NCI-H2107 (cell line): ENCODE measurements at places on chromosomes 11 and 22.

DNA sequence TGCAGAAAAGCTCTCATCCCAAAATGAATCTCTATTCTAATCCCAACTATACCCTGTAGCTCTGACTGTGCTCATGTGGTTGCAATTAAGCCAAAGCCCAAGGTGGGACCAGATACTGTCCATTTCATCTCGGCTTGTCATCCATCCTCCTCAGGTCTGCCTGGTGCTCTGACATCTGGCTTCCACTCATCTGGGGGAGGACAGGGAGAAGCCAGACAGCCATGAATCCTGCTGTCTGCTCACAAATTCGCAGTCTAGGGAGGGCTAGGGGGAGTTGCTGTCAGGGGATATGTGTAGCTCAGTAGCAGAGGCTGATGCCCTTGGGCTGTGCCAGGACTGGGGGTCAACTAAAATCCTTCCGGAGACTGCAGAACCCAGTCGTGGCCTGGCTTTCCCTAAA, 167.1 kb downstream of the ETS1 start:
- DNase-seq, result no peak

DNA sequence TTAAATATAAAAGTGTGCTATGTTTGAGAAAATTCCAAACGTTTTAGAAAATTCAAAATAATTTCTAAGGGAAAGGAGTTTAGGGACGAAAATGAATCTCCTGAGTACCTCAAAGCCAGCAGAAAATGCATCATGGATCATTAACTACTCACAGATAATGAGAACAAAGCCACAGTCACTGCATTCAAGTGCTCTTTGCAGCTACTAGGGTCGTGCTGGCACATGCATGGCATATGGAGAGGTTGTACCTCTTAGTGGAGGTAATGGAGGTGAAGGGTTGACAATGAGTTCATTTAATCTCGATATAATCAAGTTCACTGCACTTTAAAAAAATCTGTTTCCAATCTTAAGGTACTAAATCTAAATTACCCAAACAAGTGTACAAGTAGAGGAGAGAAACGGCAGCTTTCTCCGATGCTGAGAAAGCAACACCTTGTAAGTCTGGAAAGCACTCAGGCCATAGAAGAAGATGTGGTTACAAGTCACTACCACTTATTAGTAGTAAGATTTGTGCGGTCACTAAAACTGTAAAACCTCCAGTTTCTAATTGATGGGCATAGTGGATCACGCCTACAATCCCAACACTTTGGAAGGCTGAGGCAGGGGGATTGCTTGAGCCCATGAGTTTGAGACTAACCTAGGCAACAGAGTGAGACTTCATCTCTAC, 261.1 kb upstream of the ANO3 start:
- DNase-seq, result no peak

DNA sequence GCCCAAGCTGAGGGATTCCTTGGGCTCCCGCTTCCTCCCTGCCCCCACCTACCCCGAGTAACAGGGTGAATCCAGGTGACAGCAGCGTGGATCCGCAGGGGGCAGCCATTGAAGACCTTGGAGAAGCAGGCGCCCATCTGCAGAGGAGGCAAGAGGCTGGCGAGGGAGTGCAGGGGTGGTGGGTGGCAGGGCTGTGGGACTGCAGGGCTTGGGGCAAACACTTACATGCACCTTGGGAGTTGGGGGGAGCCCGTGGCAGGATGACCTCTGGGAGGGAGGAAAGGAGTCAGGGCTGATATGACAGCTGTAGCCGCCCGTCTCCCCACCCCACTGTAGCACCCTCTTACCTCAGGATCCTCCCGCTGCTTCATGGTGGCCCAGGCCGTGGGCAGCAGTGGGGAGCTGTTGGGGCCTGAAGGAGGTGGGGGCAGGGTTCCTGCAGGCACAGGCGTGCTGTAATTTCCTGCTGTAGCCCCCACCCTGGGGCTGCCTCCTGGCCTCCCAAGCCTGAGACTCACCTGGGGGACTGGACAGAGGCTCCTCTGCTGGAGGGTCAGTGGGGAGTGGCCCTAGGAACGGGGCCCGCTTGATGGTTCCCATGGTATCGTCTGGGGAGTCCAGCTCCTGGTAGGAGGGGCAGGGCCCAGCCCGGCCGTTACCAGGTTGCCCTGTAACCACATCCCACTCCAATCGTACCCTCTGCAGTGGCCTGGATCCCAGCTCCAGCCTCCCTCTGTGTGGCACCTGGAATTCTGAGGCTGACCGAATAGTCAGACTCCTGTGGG, 6.1 kb downstream of the MAP4K2 start:
- DNase-seq, result no peak

DNA sequence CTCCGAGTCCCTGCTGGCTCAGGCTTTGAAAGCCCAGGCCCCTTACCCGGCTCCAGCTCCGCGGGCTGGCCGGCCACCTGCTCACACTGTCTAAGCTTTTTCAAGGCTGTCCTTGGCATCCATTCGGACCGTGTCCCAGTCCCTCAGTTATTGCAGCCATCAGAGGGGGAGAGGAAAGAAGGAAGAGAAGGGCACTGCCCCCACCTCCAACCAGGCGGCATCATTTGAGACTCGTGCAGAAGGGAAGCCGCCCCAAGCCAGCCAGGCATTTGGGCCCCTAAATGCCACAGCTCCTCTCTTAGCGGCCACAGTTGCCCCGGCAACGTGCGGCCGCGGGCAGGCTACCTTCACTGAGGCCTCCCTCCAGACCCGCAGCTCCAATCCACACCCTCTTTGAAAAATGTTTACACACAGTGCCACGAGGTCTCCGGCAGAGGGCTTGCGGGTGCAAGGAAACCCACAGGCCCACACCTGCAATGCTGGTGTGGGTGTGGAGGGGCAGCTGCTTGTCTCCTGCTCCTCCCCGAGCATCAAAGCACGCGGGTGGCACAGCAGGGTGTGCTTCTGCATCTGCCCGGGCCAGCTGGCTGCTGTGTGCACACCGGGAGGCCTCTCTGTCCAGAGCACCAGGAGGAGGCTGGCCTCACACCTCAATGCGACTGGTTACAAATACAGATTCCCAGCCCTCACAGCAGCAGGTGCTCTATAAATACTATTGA, 124.4 kb downstream of the CTTN start:
- peak; percentile 73 for DNase-seq

DNA sequence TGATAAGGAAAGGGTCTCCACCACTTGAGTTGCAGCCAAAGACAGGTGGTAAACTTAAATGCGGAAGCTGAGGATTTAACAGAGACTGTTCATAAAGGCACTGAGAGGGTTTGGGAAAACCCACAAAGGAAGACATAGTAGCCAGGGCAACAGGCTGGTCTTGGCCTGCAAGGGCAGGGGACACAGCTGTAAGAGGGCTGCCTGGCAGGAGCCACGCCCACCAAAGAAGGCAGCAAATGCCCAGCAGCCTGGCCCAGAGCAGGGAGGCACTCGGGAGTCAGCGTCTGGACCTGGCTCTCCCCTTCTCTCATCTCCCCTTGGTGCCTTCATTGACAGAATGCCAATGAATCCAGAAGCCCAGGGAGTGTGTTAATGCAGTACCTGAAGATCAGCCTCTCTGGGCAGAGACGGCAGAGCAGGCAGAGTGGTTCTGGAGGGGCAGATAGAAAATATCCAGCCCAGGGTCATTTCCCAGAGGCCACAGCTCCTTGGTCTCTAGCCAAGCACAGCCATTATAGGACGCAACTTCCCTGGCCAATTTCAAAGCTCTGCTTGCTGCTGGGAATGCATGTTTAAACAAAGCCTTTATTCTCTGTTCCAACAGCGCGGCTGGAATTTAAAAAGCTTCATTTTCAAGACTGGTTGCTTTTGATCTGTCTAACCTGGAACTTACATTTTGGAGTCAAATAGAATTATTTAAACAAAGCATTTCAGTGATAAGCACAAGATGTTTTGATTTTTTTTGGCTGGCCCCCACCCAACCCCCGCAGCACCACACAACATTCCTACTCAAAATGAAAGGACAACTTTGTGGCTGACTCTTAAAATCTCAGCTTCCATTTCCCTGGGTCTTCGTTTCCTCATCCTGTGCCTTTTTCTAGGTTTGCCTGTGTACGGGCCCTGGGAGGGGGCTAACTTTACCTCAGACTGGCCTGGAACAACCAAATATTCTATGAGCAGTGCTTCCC, 125.6 kb upstream of the LMO1 start:
- no peak for DNase-seq

DNA sequence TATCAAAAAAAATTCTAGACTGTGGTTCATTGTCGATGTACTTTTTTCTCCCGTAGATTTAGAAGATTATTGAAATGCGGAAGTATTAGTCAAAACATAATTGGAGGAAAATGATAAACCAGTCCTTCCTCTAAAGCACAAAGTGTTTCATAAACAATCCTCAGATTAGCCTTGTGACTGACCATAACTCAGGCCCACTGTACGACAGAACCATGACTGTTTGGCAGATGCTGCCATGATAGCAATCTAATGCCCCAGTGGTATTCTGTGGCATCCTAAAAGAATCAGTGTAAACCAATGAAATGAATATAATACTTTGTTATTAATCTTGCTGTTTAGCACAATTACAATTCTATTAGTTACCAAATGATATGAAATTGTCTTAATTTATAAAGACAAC, 127.0 kb upstream of the CTSC start:
- no peak for DNase-seq

DNA sequence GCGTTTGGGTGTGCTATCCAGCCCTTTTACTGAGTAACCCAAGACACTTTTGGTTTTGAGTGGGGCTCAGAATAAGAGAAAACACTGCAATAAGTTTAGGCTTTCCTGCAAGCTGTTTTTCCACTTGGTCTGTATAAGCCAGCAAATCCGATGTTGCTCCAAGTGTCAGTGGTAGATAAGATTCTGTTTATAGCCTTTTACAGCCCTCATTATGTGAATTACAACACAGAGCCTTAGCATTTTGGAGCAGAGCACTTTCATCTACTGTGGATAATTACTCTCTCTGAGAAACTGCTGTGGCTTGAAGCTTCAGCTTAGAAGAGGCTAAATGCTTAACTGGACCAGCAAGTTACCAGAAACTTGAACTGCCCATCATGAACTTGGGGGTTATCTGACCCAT, 601.1 kb downstream of the JRKL start:
- no peak for DNase-seq

GRCh38 chr22:47835726-47836125, 1073.3 kb downstream of the TBC1D22A start:
- DNase-seq, result no peak

DNA sequence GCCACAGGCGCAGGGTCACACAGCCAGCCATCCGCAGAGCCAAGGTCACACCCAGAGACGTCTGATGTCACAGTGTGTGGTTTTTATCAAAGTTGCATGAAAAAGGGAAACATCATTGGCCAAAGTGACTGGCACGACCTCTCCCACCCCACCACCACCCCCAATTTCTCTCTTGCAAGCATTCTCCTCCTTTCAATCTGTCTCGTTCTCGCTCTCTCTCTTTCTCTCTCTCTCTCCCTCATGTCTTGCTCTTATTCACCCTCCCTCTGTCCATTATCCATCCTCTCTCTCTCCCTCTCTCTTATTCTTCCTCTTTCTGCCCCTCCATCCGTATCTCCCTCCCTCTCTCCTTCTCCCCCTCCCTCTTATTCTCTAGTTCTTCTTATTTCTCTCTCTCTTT, 40.6 kb downstream of the MN1 start:
- no peak for DNase-seq

DNA sequence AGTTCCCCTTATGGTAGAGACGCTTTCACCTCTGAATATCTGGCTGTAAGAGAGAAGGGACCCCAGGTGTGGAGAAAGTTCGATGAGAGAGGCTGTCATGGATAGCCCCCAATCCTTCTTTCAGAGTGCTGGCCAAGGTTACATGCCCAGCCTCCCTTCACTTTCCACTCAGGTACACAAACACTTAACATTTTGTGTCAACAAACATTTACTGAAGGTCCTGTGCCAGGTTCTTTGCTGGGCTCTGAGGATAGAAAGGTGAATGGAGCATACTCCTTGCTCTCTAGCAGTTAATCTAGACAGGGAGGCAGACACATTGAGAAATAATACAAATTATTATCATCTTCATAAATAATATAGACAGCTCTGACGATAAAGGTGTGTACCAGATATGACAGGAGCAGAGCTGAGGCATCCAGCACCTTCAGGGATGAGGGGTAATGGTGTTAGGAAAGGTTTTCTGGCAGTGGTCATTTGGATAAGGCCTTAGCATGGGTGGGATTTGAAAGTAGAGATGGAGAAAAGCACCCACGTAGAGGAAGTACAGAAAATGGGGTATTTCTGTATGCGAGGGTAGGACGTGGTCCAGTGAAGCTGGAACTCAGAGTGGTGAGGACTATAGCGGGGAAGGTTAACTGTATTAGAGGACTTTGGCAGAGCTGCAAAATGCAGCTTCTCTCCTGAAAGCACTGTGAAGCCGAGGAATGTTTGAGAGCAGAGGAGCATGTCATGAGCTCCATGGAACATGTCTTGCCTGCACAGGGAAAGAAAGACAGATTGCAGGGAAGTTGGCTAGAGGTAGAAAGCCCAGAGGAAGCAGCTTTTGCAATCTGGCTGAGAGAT, 19.6 kb downstream of the PPFIBP2 start:
- DNase-seq, result no peak

GRCh38 chr11:117833401-117833891, 8.9 kb upstream of the FXYD2 start:
- DNase-seq, result peak; percentile 93

DNA sequence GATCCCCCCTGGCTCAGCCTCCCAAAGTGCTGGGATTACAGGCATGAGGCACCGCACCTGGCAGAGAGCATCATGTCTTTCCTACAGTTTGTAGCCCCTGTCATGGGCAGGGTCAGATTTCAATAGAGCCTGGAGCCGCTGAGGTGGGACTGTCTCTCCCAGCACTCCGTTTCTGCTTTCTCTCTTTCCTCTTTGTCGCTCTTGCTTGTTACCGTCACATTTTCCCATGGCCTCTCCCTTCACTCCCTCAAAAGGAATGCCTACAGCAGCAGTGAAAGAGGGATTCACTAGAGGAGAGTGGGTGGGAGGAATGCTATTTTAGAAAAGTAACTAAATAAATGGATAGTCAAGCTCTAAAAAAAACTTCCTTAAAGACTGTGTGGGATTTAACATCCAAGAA, 136.7 kb upstream of the TTC12 start:
- no peak for DNase-seq

DNA sequence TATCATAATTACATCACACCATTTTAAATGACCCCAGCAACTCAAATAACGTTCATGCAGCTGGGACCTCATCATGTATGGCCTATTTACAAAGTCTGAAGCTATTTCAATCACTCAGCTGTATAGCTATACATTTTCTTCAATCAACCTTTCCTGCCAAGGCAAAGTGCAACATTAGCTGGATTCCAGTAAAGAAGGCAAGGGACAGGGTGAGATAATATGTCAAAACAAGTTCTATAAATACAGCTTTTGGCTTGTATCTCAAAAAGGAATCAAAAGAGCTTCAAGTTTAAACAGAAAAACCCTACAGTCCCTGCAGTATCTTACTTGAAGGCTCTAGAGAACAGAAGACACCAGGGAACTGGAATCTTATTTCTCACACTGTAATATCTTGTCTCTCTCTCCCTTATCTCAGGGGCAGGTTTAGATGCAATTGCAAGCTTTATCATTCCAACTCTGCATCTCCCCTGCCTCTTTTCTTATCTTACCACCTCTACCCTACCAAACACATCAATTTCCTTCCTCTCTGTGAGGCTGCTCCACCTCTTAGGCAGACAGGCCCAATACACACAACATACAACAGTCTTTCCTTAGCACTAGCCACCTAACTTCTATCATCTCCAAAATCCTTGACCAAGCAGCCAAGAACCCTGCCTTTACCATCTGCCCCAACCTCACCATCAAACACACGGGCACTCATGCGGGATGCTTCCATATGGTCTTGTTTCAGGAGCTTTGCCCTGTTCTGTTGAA, 34.5 kb downstream of the CELF1 start:
- no peak for DNase-seq

- DNase-seq, result no peak
These were observed 237.2 kb downstream of the LRRC4C start for GRCh38 chr11:41222236-41222635.

- no peak for DNase-seq
These were observed at the start of gene TBX1 for GRCh38 chr22:19760058-19760950. TSS of gene TBX1 (plus strand) at chr22:19760778. CDS start at chr22:19760844, 66 bp downstream.

GRCh38 chr22:39351689-39352214, 2.0 kb downstream of the SYNGR1 start:
- no peak for DNase-seq
